ENCODE measurements at places on chromosomes 12 and 14. TPM values are rescaled to one million over a fixed set of nuclear protein-coding genes. Genes with fewer than 3 reads are reported as not detected.

CCDC88C gene
- total RNA-seq = 516 TPM

KRT78 gene
- total RNA-seq = not detected

ZNF641 gene
- total RNA-seq = 44.0 TPM

BMP4 gene
- not detected for total RNA-seq

ADAM21 gene
- not detected for total RNA-seq

All from natural killer cell (primary cell).